ENCODE measurements at places on chromosomes 1 and 21.
A peak's percentile ranks its signal among the peaks of the same experiment; 100 is the strongest.

DNA sequence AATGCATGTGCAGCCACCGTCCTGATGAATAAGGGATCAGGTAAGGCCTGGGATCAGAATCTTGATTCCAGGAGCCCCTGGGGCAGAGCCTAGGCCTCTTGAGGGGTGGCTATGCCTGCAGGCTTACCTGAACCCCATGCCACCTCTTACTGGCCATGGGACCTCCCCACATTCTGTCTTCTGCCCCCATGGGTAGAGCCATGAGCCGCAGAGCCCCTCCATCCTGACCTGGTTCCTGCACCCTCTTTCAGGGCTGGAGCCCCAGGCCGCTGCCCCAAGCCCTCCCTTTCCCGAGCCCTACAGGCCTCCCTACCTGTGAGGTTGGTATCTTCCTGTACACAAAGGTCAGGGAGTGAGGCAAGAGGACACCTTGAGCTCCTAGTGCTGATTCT, 120.8 kb downstream of the DMRTB1 start:
- DNase-seq, result no peak

DNA sequence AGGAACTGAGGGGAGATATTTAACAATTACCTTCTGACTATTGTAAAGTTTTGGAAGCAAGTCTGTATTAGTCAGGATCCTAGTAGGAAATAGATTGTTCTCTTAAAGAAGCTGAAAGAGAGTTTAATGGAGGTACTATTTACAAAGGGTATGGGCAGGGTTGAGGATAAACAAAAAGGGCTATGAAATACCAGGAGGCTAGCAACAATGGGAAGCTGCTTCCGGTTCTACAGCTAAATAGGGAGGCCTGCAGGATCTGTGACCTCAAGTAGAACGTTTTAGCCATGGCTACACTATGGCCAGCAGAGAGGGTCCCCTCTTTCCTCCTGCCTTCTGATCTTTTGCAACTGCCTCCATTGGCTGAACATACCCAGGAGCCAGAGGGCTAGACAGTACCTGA, 117.7 kb downstream of the PDE4B start:
- no peak for DNase-seq

- DNase-seq, result no peak
Measured at GRCh38 chr1:244354810-244355278, 96.9 kb downstream of the ADSS2 start.

DNA sequence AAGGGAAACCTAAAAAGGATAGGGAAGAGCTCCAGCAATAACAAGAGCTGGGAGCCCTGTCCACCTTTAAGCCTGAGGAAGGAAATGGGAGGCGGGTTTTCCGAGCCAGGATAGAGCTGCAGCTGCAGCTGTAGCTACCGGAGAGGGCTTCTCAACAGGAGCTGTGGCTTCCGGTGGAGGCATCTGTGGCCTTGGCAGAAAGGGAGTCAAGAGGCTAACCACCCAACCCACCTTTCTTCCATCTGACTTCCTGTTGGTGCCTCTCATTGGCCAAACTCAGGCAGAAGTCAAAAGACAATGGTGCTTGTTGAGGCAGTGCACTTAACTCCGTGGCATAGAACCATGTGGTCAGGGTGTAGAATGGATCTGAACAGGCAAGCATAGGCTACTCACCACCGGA, 313.1 kb upstream of the DAB1 start:
- DNase-seq, result no peak

- no peak for DNase-seq
Measured at GRCh38 chr1:182198006-182198605, 136.6 kb upstream of the ZNF648 start.

DNA sequence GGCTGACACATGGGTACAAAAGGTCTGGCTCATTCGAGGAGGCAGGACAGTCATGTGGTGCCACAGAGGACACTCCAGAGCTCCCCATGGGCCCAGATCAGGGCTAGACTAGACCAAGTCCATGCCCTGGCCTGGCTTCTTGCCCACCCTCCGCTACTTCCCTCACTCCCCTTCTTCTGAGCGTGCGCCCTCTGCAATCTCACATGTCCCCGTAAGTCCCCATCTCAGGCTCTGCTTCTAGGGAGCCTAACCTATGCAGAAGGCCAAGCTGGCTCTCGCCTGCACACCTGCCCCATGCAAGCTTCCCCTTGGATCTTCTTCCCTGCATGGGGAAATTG, 553.6 kb downstream of the PTPRU start:
- DNase-seq, result no peak

GRCh38 chr1:170077926-170078325, 3.4 kb upstream of the KIFAP3 start:
- DNase-seq, result no peak

GRCh38 chr1:192668409-192668983, 32.5 kb downstream of the RGS13 start:
- no peak for DNase-seq

DNA sequence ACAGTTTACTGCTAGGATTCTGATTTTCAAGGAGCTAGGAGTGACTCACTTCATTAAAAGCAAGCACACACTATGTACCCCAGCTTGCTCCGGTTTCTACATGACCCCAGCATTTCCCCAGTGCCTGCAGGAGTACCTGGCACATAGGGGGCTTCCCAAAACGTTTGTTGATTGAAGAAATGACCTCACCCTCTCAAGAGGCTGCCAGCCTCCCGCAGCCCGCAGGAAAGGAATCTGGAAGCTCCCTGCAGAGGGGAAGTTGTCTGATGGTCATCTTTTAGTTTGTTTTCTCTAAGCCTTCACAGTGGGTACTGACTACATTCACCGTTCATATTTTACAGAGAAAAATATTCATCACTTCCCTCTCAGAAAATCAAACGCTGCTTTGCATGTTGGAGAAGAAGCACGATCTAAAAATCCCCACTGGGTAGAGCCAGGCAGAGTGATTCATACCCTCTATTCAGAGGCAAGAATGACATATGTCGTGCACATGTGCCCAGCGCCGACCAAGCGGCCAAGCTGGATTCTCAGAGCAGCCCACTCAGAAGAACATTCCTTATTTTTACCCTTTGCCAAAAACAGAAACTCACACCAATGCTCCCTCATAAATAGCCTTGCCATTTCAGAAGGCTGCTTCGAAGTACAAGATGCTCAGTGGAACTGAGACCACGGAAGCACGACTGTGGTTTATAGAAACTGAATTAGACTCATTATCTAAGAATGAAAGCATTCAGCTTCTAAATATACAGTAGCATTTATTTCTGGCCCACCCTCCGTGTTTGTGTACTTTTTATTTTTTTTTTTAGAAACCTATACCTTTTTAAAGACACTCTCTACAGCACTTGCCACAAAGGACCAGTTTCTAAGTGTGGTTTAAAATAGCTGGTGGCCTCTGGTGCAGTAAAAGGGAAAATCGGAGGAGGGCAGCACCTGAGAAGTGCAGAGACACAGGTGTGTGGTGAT, 143.2 kb downstream of the MIS18A start:
- peak; percentile 69 for DNase-seq

GRCh38 chr1:110337704-110338308, 1.4 kb upstream of the RBM15 start:
- DNase-seq, result peak; percentile 80

DNA sequence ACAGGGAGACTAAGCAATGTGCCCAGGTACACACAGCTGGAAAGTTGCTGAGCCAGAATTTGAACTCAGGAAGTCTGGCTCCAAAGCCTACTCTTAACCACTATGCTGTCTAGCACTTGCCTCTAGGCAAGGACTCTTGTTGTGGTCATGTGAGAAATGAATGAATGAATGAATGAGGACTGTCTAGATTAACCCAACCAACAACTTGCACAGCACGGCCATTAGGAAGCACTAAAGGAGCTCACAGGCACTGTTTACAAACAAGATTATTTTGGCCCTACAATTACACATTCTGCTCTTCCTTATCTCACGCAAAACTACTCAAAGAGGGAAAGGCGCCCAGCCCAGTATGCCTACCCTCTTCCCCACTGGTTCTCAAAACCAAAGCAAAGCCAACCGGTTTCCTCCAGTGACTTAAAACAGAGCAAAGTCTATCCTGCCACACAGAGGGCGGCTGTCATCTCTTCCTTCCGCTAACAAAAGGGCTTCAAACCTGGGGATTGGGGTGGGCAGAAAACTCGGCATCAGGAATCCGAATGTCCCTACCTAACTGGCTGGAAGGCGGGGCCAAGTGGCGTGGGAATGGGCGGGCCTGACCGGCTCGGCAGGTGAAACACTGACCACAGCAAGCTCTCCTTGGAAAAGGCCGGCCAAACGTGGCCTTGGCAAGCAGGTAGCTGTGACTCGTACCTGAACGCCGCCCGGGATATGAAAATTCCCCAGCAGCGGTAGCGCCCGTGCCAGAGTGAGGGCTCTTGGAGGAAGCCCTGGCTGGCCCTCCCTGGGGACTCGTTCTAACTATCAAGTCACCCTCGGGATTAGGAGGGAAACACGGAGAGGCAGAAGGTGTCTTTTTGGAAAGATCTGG, 948 bp downstream of the STK40 start:
- no peak for DNase-seq

DNA sequence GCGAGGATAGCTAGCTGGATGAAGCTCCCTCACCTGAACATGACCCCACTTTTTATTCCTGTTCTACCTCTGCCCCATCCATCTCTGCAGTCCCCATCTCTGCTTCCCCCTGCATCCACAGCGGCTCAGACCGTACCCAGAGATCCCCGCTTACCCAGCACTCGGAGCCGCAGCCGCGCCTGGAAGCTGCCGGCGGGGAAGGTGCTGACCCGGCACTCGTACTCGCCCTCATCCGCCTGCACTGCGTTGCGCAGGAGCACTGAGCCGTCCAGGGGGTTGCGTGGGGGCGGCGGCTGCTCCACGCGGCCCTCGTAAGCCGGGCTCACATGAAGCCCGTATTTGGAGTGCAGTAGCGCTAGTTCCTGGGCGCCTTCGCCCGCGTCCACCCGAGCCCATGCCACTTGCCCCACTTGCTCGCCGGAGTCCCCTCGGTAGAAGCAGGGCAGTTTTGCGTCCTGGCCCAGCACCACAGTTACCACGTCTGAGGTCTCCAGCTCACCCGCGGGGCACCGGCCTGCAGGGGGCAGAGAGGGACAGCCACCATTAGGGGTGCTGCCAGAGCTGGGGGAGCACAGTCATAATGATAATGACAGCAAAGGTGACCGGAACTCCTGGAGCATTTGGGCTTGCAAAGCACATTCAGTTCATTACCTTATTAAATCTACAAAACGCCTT, 9.8 kb downstream of the NECTIN4 start:
- no peak for DNase-seq

DNA sequence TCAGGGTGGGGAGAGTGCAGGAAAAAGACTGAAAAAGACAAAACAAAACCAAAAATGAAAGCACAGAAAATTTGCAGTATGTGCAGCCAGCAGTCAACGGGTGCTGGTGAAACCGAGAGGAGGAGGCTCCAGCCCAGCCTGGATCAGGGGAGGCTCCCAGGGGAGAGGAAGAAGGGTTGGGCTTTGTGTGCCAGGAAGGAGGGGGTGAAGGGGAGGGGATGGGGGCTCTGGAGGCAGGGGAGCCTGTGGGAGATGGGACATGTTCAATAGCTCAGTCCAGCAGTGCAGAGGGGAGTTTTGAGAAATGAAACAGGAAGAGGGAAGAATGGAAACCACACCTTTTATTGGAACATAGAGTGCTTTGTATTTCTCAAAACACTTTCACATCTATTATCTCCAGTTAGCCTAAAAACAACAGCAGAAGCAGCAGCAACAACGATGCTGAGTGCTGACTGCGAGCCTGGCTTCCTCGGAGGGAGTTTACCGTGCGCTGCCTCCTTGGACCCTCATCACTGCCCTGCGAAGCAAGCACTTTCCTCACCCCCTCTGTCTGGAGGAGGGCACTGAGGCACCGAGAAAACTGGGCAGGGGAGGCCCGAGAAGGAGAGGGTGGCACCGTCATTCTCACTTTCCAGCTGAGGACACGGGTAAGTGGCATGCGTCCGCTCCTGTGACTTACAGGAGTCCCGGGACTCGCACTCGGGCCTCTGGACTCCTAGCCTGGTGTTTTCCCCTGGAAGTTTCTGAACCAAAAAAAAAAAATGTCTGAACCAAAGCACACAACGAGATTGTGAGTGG, 62.9 kb downstream of the MDM4 start:
- DNase-seq, result peak; percentile 40

DNA sequence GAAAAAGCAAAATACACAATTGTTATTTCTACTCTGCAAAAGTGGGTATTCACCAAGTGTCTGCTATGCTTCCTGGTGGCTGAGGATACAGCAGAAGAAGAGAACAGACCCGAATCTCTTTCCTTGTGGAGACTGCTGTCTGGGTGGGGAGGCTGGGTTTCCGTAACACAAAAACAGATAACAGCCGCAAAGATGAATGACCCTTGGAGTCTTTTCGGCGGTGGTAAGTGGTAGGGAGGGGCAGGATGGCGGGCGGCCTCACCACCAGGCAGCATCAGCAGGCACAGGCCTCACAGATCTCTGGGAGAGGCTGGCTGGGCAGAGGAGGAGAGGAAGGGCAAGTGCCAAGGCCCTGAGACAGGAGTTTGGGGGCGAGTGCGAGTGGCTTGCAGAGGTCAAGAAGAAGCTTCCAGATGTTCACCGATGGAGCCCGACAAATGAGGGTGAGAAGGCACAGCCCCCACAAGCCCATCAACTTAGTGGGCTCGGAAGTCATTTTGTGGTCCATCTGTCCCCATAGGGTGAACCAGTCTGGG, 164.2 kb downstream of the RHOU start:
- DNase-seq, result no peak

DNA sequence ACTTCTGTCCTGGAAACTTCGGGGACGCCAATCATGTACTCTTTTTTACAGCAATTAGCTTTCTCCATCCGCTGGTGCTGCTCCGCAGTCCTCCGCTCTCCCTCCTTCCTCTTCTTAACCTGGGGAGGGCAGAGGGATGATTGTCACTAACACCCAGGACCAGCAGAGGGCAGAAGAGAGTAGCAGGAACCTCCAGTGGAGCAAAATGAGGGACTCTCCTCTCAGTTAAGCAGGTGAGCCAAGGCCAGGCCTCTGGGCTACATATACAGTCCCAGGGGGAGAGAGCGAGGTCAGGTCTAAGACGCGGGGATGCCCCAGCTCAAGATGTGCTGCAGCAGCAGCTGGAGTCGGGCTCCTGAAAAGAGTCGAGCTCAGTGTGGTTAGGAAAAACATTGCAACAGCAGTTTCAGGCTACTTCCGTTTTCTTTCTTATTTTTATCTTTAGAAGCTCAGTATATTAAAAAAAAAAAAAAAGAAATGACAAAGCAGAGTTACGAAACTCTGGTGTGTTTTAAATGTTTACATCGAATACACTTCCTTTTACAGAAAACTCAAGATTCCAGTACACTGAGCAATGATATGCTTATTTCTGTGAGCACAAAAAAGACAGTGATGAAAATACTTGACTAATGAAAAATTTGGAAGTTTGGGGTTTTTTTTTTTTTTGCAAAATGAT, 25.7 kb upstream of the NLRP3 start:
- DNase-seq, result peak; percentile 46

All from NCI-H1694 treated with DMSO at 0.1 percent for 48 hours (cell line).